ENCODE measurements at places on chromosomes 3 and 15.

GRCh38 chr15:74333662-74334061 is 33.8 kb downstream of the CYP11A1 start:
- no peak for DNase-seq

GRCh38 chr3:60017631-60018030 is 967.8 kb upstream of the CFAP20DC start:
- peak; percentile 30 for DNase-seq

- DNase-seq: no peak
Measured at GRCh38 chr3:169150343-169150742, 513.2 kb downstream of the MECOM start.

DNA sequence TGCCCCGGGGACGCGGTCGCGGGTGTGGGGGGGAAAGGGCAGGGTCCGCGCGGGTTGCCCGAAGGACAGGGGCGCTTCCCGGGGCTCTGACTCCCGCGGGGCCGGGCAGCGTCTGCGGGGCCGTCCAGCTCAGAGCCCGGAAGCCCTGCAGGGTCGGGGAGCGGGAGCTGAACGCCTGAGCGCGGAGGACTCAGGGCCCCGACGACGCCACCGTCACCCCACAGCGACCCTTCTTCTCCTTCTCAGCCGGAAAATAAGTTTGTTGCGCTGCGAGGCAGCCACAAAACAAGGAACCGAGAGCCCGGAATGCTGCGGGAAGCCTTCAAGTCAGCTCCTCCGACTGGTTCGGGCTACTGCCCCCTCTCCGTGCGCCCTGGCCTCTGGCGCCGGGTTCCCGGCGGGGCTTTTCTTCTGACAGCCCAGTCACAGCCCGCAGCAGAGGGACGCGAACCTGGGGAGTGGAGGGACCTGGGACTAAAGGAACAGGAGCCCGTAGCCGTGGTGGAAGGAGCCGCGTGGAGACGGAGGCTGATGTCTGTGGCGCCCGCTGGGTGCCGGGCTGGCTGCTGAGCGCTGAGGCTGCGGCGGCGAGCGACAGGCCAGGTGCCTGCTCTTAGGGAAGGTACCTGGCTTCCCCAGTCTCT is 484 bp downstream of the CNTN4 start:
- DNase-seq: no peak

DNA sequence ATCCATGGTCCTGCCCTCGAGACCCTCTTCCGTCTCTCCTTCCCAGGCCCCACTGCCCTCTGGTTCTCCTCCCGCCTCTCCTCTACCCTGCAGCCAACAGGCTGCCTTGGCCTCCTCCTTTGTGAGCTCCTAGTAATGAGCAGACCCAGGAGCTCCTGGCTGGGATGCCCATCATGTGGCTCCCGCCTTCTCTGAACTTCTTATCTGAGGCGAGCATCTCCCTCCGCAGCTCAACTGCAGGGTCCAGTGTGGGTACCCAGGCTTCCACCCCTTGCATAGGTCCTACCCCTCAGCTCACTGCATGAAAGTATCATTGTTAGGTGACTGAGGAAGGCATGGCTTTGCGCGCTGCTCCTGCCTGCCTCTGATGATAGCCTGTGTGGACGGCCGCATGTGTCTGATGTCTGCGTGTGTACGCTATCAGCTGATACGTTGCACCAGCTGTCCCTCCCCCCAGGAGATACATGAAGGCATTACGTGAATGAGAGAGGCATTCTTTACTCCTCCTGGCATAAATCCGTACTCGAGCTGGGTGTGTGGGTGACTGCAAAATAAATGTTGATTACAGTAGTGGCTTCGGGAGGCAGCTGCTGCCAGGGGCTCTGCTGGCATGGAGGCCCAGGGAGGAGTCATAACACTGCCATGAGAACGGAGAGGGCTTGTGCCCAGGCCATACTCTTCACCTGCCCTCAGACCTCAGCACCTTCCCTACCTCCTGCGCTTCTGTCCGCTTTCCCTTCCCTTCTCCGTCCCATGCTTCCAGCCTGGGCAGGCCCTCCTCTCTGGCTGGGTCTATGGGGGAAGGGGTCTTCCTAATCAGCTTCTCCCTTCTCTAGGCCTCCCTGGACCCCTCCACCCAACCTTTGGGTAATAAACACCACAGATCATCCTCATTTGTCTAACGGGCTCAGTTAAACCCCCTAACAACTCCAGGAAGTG is 48.8 kb downstream of the ZNF710 start:
- no peak for DNase-seq

DNA sequence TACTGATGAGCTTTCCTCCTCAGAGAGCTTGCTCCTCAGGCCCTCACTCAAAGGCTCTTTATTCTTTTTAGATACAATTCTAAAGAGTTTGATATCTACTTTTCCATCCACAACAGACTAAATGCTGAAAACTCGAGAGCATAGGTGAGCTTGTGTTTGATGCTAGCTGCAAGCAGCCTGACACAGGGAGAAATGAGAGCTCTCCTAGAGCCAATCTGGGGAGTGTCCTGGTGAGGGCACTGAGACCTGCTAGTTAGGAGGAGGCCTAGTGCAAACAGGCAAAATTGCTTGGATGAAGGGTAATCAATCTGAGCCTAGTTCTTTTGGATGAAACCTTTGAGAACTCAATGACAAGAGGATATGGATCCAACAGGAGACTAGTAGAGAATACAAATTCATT is 300.8 kb downstream of the ZBTB20 start:
- DNase-seq: no peak

- DNase-seq: peak; percentile 33
Measured at GRCh38 chr3:160210799-160211221, 14.4 kb upstream of the C3orf80 start.

DNA sequence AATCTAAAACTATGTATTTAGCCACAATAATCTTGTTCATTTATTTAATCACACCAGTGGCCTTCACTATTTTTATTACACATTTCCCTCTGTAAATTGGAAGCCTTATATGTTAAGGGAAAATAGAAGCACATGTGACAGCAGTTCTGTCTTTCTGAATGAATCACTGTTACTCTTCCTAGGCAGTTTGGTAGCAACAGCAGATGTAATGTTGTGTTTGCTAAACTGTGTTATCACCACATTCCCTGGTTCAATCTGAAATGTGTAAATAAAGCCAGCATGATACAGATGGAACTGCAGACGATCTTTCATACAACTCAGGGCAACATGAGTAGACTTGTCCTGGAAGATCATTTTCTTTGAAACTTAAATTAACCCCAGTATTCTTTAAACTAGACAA is 220.1 kb downstream of the MCTP2 start:
- DNase-seq: no peak

GRCh38 chr3:73622091-73622805 is 2.5 kb downstream of the PDZRN3 start:
- DNase-seq: no peak

DNA sequence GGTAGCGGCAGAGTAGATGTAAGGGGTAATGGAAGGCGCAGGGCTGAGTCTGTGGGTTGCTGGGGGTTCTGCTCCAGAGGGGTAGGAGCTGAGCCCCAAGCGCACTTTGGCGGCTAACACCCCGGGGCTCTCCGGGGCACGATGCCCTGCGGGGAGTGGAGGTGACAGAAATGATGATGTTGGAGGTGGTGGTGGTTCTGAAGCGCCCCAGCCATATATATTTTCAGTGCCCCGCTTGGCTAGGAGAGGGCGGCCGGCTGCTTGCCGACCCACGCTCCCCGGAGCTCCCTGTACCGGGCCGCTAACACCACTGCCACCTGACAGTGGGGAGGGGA is 9.7 kb downstream of the ZIC4 start:
- DNase-seq: no peak

DNA sequence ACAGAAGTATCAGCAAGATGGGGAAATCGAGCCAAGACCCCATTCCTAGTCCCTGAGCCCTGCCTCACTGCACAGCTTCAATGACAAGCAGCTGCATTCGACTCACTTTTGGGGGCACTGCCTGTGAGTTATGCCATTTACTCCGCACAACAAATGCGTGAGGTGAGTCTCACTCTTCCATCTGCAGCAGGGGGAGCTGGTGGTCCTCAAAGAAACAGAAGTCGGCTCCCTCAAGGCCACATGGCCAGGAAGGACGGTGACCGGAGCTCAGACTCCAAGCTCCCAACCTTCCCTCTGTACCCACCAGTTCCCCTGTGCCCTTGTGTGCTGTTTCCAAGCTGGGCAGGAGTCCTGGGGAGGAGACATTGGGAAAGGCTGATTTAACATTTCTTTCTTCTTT is 127.7 kb upstream of the IQSEC1 start:
- no peak for DNase-seq

DNA sequence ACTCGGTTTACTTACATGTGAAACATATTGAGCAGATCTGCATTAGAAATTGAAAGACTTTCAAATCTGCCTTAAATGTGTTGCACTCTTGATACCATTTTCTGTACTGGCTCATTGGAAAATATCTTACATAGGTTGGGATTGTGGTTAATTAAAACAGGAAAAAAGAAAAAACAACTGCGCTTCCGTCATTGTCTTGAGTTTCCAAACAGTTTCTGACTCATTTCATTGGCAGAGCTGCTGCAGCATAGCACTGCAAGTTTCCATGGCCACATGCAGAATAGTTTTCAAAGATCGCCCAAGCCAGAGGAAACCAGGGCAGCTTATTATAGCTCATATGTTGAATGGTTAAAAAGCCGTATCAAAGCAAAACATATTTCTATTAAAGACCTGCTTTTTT is 446.6 kb upstream of the BCHE start:
- DNase-seq: peak; percentile 68

DNA sequence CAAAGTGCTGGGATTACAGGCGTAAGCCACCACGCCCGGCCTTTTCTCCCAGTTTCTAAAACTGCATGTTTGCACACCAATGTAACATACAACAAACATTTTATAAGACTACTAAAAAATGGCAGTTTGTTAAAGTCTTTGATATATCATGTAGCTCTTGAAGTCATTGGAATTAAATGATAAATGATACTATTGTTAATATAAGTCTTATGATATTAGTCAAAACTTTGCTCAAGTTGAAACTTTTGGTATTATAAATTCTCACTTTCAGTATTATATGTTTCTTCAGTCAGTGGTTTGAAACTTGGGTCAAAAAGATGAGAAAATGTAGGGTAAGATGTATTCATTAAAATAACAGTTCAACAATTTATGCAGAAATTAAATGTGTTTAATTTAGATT is 117.6 kb upstream of the TBL1XR1 start:
- DNase-seq: no peak

DNA sequence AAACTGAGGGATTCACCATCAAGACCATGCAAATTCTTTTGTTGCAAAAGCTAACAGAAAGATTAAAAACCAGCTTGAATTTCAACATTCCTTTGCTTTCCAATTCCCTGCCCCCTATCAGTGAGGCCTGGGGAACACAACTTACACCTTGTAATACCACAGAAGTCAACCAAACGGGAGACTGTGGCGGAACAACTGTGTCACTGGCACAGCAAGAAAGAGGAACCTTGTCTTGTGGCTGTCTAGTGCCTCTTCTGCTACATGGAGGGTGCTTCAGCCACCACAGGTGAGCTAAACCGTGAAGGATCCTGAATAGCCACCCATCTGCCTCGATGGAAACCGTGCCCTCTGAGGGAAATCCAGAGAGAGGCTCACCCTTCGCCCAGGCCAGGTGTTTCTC is 11.4 kb downstream of the CCDC12 start:
- no peak for DNase-seq

- no peak for DNase-seq
Measured at GRCh38 chr3:120093119-120093910, 932 bp downstream of the GSK3B start.

DNA sequence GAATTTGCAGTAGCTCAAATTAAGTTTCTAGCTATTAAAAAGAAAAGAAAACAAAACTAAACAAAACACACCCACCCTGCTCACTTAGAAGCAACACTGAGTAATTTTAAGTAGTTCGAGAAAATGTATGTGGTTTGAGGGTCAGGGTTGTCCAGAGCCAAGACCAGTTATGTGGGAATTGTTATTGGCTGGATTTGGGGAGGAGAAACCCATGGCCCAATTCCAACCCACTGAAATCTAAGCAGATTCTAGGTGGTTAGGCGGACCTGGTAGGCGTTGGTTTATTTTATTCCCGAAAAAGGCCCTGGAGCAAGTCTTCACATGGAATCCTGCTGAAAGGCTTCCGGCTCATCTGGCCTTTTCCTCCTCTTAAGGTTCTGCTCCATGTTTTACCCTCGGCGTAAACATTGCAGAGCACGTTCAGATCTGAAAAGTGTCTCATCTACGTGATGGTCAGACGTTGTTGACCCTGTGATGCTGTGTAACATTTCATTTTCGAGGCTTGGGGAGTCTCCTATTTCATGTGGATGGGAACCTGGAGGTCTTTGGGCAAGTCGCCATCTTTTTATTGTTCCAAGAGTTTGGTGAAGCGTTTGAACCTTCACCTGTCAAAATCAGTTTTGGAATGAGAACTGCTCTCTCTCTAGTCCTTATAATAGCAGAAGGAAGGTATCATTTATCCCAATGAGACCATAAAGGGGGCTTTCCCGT is 64.0 kb downstream of the FLNB start:
- no peak for DNase-seq

- DNase-seq: peak; percentile 15
Measured at GRCh38 chr3:100603469-100603868, 5.9 kb upstream of the ADGRG7 start.

DNA sequence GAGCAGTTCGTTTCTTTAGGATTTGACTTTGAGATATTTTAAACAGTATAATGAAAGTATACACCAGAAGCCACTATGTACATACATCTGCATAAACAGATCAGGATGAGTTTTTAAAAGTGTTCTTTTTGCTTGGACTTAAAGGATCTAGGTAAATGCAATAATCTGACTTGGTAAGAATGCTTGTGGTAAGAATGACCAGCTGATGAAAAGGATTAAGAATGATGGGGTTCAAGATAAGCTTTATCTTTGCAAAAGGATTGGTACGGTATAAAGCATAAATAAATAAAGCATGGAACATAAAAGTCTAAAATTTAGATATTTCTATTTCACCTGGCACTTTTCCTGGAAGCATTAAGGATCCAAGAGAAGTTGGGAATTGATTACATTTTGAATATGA is 9.8 kb upstream of the MME start:
- DNase-seq: no peak

DNA sequence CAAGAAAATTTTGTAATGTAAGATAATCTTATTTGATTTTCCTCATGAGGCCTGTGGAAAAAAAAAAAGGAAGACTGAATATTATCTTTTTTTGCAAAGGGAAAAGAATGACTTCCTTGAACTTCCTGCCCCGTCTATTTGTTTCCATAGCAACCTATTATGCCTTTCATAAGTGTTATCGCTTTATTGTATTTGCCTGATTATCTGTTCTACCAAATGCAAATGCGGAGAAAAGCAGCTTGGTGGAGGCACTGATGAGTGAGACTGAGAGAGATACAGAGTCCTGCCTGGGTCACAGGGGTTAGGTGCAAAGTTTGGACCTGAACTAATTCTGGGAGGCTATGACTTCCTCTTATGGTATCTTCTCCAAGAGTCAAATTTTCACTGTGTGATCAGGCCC is 334.0 kb upstream of the KCNMB2 start:
- DNase-seq: no peak

DNA sequence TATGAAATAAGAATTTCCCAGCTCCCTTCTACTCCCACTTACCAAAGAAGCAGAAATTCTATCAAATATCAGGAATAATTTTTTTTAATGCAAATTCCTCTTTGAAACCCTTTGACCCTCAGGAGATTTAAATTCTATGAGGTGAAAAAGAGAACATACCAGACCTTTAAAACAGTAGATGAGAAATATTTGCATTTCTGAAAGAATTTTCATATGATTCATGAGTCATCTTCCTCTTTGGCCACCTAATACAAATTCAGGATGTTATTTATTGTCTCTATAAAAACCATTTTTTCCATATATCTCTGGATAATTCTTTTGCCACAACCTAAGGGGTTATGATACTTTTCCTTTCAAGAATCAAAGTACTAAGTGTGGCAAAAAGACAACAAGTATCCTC is 67.3 kb upstream of the ST3GAL6 start:
- no peak for DNase-seq
